ENCODE measurements at places on chromosomes 5 and 9.

DNA sequence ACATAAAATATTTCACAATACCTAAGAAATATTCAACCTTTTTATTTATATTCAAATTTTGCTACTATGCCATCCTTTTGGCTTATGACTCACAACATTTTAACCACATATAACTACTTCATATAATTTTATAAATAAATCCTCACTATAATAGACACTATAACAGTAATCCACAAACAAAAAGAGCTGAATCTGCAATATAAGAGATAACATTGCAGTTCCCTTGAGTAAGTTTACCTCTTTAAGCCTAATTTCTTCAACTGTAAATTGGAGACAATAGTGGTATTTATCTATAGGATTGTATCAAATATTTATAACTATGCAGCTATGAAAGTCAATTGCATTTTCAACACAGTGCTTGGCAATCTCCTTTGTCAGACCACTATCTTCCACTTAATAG is 1084.5 kb downstream of the NR2F1-AS1 start:
- no peak for DNase-seq

- DNase-seq: no peak
Measured at GRCh38 chr5:115507681-115508080, 36.9 kb downstream of the FEM1C start.

DNA sequence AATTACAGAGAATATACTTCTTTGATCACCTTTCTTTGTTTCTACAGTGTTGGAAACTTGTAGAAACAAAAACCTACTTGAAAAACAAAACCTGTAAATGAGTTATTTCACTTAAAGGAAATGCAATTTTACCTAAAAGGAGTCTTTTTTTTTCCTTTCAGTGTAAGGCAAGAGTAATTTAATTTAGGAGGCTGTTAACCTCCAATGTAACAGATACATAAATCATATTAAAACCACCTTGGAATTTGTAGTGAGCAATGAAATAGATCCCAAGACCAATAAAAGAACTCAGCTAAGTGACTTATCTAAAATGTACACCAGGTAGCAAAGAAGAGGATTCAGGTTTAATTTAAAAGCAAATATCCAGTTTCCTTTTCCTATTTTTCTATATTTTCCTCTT is 524.8 kb downstream of the CSNK1G3 start:
- no peak for DNase-seq

DNA sequence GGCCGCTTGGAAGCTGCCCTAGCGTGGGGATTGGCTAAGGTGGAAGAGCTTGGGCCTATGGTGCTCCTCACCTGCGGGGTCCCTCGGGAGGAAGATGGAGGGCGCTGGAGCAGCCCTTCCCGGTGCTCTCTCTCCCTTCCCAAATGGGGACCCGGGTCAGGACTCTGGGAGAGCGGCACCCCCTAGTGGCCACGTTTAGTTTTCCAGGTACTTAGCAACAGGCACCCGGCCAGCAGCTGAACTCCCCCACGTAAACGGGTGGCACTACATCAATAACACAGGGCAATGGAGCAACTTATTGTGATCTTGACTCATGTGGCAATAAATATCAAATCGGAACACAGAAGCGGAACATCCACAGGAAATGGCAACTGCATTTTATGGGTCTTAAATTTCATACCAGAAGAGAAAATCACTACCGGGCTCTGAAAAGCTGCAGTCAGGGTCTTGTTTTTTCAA is 316.6 kb downstream of the AGTPBP1 start:
- no peak for DNase-seq

DNA sequence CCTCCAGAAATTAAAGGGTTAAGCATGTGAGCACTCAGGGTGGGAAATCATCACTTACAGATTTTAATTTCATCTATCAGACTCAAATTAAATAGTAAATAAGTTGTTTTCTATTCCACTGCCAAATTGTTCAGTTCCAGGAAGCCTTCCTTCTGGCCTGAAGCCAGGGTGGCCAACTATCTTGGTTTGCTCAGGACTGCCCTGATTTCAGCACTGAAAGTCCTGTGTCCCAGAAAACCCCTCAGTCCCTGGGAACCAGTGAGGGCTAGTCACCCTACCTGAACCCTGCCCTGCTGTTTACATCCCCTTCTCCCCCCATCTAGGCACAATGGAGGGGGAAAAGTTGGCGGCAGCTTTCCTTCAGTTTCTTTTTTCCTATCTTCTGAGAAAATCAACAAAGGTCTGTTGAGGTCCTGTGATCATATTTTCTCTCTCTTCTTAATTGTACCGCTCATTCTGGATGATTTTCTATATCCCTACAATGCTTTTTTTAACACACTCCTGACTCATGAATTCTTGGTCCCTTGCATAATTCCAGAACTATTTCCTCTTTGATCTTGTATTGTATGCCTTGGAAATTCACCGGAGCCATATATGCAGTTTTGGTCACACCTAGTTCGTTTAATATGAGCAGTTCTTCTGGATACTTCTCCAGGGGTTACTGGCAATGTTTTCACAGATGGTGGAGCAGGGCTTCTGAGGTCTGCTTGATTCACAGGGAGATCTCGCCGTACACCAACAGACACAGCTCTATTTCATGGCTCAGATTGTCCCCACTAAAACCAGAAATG is 103.8 kb downstream of the MAP1B start:
- DNase-seq: no peak

DNA sequence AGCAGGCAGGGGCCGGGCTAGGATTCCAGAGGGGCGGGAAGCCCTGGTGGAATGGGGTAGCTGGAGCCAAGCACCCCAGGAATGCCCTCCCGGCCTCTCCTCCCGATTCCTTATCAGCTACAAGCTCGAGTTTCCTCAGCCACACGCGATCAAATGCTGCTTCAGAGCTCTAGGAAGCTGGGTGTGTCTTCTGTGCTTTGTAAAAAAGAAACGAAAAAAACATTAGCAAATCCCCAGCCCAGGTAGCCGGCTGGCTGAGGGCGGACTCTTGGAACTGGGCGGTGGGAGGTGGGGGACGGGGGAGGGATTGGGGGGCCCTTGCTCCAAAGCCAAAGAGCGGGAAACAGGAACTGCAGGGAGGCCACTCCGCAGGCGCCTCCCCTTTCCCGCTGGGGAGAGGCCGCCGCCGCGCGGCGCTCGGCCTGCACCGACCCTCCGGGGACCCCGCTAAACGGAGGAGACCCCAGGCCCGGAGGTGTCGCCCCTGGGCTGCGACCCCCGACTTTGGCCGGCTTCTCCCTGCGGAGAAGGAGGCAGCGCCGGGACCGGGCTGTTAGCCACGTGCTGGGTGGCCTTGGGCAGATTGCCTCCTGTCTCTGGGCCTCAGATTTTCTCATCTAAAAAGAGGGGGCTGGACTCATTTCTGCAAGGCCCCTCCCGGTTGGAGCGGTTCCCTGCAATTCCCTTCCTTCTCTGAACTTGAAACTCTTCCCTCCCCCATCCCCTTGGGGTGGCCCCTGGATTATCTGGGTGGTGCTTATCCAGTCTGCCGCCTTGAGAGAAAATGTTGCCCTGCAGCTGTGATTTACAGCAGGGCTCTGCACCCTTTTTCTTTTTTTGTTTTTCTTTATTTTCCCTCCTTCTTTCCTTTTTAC is 40.9 kb upstream of the FABP6 start:
- no peak for DNase-seq

GRCh38 chr9:95936579-95937075 is 61.1 kb downstream of the ERCC6L2 start:
- no peak for DNase-seq

- no peak for DNase-seq
Measured at GRCh38 chr5:175712681-175713085, 54.8 kb downstream of the HRH2 start.

DNA sequence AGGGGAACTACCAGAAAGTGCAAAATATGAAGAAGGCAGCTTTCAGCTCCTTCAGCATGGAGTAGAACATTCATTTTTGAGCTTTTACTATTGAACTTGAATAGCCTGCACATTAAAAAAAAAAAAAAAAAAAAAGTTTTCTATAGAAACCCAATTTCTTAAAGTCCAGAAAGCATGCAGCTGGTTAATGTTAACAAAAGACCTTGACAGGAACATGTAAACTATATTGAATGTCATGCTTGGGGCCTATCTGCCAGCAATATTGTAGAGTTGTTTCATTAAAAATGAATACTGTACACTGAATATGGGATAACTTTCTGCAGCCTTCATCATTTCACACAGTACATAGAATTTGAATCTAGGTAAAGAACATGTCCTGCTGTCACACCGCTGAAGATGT is 230.6 kb downstream of the NFIB start:
- DNase-seq: no peak

GRCh38 chr9:123350590-123351310 is 5.2 kb upstream of the CRB2 start:
- no peak for DNase-seq

DNA sequence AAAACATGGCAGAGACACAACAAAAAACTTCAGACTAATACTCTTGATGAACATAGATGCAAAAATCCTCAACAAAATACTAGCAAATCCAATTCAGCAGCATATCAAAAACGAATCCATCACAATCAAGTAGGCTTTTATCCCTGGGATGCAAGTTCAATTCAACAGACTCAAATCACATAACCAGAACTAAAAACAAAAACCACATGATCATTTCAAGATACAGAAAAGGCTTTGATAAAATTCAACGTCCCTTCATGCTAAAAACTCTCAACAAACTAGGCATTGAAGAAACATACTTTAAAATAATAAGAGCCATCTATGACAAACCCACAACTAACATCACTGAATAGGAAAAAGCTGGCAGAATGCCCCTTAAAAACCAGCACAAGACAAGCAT is 93.6 kb downstream of the TUSC1 start:
- DNase-seq: no peak

- no peak for DNase-seq
Measured at GRCh38 chr5:17056141-17056631, 120.1 kb upstream of the MYO10 start.

DNA sequence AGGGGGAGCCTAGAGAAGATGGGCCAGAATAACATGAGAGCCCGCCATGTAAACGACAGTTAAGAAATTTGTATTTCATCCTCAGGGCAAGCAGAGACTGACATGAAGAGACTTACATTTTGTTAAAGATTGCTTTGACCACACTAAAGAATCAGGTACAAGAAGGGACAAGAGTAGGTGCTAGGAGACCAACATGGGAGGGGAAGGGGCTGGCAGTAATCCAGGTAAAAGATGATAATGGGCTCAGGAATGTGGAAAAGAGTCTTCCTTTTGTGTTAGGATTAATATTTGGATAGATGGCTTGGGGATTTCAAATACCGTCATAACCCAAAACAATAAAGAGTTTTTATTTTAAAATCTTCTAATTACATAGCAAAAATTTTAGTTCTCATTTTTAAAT is 137.3 kb downstream of the ZNF462 start:
- no peak for DNase-seq

GRCh38 chr5:114447084-114447773 is 85.4 kb downstream of the KCNN2 start:
- no peak for DNase-seq

DNA sequence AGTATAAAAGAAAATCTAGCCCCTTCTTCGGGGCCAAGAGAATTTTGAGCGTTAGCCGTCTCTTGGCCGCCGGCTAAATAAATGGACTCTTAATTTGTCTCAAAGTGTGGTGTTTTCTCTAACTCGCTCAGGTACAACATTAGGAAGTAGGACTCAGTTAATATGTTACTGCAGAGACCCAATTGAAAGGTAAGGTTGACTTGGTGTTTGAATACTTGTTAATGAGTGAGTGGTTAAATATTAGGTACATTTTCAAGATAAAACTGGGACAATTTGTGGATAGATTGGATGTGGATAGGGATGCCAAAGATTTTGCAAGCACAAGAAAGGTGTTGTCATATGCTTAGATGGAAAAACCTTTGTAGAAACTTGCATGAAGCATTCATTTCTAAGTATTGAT is 1177.3 kb upstream of the CDH18 start:
- DNase-seq: no peak

GRCh38 chr5:168755548-168756093 is 176.5 kb upstream of the PANK3 start:
- no peak for DNase-seq

DNA sequence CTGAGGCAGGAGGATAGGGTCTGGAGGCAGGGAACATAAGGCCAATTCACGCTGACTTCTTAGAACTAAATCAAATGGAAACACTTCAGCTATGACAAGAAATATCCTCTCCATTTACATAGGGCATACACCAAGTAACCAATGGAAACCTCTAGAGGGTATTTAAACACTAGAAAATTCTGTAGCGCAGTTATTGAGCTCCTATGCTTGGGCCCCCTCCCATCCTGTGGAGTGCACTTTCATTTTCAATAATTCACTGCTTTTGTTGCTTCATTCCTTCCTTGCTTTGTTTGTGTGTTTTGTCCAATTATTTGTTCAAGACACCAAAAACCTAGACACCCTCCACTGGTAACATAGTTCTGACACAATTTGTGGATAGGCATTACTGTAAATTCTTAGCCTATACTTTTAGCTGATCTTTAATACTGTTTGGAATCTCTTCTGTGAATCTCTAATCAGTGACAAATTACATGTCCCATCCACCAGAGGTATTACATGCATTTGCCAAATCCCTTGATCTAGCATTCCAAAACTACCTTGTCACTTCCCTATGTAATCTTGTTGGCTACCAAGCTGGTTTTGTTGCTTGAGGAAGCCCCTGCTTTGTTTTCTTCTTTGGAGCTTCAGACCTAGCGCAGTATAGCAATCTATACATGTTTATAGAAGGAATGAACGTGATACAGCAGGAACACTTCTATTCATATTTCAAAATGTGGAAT is 61.6 kb downstream of the ST8SIA4 start:
- peak; percentile 60 for DNase-seq

DNA sequence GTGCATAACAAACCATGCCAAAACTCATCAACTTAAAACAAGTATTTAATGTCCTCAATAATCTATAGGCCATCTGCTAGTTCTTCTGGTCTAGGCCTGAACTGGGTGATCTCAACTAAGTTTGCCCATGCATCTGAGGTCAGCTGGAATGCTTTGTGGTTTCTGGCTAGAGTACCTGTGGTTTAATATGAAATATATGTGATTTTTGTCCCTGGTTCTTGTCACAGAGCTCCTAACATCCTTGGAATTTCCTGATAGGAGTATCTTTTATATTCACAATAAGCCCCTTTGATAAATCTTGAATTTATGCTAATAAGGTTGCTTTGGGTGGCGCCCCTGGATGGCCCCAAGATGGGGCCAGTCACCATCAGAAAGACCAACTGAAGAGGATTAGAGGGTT is 535.9 kb downstream of the DNAH5 start:
- DNase-seq: no peak

GRCh38 chr9:121935739-121936138 is 157.4 kb downstream of the TTLL11 start:
- DNase-seq: no peak

GRCh38 chr5:169641253-169641652 is 4.2 kb downstream of the DOCK2 start:
- DNase-seq: no peak

DNA sequence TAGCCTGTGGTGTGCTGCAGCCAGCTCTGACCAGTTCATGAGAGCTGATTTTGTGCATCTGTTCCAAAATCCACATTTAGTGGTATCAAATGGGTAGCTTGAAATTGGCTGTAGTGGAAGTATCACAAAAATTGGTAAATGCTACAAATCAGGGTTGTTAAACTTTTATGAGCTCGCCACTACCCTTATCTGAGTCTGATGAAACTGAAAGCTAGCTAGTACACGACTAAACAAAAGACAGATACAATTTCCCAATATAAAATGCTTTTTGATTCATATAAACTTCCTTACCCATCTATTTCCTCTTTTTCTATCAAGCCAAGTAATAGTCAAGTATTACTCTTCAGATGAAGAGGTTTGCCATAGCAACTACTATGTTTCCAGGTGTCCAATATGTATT is 392.0 kb downstream of the TMEM161B start:
- no peak for DNase-seq

All from T-helper 2 cell (primary cell).